Stomach (tissue), 19 donors: ENCODE measurements at places on chromosomes 2 and 18. TPM values are rescaled to one million over a fixed set of nuclear protein-coding genes. Genes with fewer than 3 reads are reported as not detected.

Gene POTEJ
- total RNA-seq, result not detected

Gene EGR4
- total RNA-seq, result not detected

Gene DCDC2C
- not detected for total RNA-seq

Gene DSEL
- total RNA-seq, result 3.5 TPM

Gene PMAIP1
- total RNA-seq, result not detected

Gene TDRD15
- not detected for total RNA-seq

Gene MYO5B
- 18.7 TPM for total RNA-seq

Gene FAM110C
- 8.7 TPM for total RNA-seq

Gene HAAO
- total RNA-seq, result not detected

Gene IL36RN
- total RNA-seq, result not detected

Gene POMC
- total RNA-seq, result 0.89 TPM

Gene SLC4A5
- 2.5 TPM for total RNA-seq

Gene ABCG8
- not detected for total RNA-seq

Gene NEUROD1
- total RNA-seq, result not detected

Gene ERMN
- total RNA-seq, result not detected

Gene CNDP2
- total RNA-seq, result 12.8 TPM

Gene DRC1
- total RNA-seq, result not detected

Gene GALNT13
- not detected for total RNA-seq

Gene DPYSL5
- total RNA-seq, result not detected

Gene NPPC
- total RNA-seq, result not detected

Gene ZDBF2
- total RNA-seq, result 38.5 TPM

Gene SH2D6
- 2.2 TPM for total RNA-seq

Gene VWA3B
- total RNA-seq, result 4.0 TPM

Gene FAM237A
- not detected for total RNA-seq

Gene DES
- total RNA-seq, result 2,913 TPM

Gene NEU2
- total RNA-seq, result not detected

Gene HOXD8
- 5.1 TPM for total RNA-seq

Gene TFPI
- 7.5 TPM for total RNA-seq

Gene GPC1
- total RNA-seq, result 28.8 TPM

Gene CTLA4
- total RNA-seq, result not detected

Gene IGFBP2
- total RNA-seq, result 629 TPM

Gene ACKR3
- 13.5 TPM for total RNA-seq

Gene REG1B
- not detected for total RNA-seq

Gene GALR1
- total RNA-seq, result not detected

Gene FBLN7
- 2.2 TPM for total RNA-seq

Gene CDCA7
- 7.6 TPM for total RNA-seq

Gene MC5R
- total RNA-seq, result not detected

Gene ARID5A
- total RNA-seq, result 1.2 TPM

Gene TM4SF20
- 2.8 TPM for total RNA-seq
